Kidney (tissue), 22 donors: ENCODE measurements at places on chromosomes 12 and 14. TPM values are rescaled to one million over a fixed set of nuclear protein-coding genes. Genes with fewer than 3 reads are reported as not detected.

Gene SSTR1
- polyA plus RNA-seq, result 1.3 TPM

Gene OTOGL
- 0.80 TPM for polyA plus RNA-seq

Gene ASIC1
- 0.99 TPM for polyA plus RNA-seq

Gene NACA
- polyA plus RNA-seq, result 1,180 TPM

DNA sequence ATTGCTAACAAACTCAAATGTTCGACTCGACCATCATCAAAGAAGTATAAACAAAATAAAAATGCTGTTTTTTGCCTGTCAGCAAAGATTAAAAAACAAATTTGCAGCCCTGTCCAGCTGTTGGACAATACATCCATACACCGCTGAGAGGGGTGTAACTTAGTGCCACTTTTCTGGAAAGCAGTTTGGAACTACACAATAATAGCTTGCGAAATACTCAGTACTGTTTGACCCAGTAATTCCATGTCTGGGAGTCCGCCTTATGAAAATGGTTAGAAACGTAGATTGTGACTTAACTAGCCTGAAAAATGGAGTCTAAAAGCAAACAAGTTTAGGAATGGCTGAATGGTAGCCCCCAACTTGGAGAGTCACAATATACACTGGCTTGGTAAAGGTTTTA lies 6.4 kb downstream of the USP30 start:
- DNase-seq, result no peak

- DNase-seq, result no peak
Observed at GRCh38 chr12:111418594-111418880, 12.8 kb downstream of the SH2B3 start.

DNA sequence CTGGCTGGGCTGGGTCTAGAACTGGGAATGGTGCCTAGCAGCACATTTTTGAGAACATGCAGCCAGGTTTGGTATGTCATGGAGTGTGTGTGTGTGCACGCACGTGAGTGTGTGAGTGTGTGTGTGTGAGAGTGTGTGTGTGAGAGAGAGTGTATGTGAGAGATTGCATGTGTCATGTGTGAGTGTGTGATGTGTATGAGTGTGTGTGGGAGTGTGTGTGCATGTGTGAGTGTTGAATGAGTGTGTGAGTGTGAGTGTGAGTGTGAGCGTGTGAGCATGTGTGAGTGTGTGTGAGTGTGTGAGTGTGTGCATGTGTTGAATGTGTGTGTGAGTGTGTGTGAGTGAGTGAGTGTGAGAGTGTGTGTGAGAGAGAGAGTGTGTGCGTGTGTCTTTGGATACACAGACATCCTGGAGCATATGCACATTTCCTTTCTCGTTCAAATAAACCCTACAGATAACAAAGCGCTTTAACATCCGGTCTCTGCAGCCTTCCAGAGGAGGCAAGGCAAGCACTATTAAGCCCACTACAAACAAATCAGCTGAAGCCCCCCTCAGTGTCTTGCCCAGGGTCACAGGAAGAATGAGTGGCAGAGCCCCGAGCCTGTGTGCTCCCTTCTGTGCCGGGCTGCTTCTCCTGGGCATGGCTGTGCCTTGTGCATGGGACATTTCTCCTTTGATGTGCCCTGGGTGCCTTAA lies 108.7 kb upstream of the ETV6 start:
- no peak for DNase-seq

- no peak for DNase-seq
Observed at GRCh38 chr14:84704601-84705000, 825.3 kb upstream of the FLRT2 start.

DNA sequence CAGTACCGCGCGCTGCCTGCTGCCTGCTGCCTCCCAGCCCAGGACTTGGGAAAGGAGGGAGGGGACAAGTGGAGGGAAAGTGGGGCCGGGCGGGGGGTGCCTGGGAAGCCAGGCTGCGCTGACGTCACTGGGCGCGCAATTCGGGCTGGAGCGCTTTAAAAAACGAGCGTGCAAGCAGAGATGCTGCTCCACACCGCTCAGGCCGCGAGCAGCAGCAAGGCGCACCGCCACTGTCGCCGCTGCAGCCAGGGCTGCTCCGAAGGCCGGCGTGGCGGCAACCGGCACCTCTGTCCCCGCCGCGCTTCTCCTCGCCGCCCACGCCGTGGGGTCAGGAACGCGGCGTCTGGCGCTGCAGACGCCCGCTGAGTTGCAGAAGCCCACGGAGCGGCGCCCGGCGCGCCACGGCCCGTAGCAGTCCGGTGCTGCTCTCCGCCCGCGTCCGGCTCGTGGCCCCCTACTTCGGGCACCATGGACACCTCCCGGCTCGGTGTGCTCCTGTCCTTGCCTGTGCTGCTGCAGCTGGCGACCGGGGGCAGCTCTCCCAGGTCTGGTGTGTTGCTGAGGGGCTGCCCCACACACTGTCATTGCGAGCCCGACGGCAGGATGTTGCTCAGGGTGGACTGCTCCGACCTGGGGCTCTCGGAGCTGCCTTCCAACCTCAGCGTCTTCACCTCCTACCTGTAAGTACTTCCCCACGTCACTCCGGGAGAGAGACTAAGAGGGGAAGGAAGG lies at the start of gene LGR5:
Gene LGR5 (plus strand): TSS at position 186 of the 732 bp plus-strand sequence. CDS start 283 bp downstream, at position 469.
- peak; percentile 86 for DNase-seq

GRCh38 chr14:35158951-35159653 lies 36.8 kb downstream of the PRORP start:
- DNase-seq, result no peak

GRCh38 chr14:32300136-32300535 lies 29.0 kb upstream of the AKAP6 start:
- DNase-seq, result no peak
